ENCODE measurements at places on chromosomes 1 and 21.

- no peak for DNase-seq
These were observed 76.8 kb downstream of the KCNJ15 start for GRCh38 chr21:38333301-38334272.

DNA sequence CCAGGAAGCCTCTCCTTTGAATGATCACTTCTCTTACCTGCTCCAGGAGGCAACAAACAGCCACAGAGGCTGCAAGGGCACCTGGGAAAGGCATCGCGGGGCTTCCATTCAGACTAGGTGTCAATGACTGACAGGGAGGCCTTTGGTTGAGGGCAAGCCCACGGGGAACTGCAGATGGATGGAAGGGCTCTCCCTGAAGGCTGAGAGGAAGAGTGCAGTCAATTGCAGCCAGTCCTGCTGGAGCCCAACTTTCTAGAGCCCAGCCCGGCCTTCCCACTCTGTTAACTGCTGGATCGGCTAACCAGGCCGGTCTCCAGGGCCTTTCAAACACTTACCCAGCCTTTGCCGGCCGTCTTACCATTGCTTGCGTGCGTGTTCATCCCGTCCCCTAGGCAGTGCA, 89.3 kb downstream of the LACTBL1 start:
- peak; percentile 52 for DNase-seq

DNA sequence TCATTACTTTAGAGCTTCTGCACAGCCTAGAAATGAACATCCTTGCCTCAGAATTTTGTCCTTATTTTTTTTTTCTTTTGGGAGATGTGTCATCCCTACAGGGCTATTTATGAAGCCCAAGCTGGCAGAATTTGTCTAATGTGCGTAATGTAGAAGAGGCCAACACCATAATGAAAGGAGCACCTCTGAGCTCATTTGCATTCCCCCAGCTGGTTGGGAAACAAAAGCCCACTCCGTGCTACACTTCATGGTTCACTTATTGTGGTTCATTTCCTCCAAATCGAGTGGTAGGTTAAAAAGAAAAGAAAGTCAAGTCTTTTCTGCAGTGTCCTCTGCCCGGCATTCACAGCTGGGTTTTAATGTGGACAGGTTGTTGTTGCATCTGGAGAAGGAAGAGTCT, 73.5 kb downstream of the KAZN start:
- DNase-seq, result no peak

- no peak for DNase-seq
These were observed 250.1 kb downstream of the KAZN start for GRCh38 chr1:14848625-14849024.

DNA sequence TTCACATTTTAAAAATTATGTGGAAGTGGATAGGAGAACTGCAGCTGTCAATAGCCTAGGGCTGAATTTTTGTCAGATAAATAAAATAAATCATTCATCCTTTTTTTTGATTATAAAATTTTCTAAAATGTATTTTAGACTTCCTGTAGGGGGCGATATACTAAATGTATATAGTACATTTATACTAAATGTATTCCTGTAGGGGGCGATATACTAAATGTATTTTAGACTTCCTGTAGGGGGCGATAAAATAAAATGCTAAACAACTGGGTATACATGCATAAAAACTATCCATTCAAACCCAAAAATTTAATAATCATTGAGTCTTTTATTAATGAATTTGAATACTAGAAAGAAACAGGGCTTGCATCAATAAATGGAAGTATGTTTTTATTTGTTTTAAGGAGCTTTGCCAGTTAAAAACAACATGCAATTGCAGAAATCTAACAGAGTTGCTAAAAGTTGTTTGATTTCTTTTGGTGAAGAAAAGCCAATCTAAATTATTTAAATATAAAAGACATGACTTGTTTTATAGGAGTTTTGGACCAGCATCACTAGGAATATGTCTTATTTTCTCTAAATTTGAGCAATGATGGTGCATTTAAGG, 31.4 kb downstream of the CLCA1 start:
- DNase-seq, result no peak

- DNase-seq, result no peak
These were observed 11.1 kb downstream of the EEIG2 start for GRCh38 chr1:108570998-108571401.

DNA sequence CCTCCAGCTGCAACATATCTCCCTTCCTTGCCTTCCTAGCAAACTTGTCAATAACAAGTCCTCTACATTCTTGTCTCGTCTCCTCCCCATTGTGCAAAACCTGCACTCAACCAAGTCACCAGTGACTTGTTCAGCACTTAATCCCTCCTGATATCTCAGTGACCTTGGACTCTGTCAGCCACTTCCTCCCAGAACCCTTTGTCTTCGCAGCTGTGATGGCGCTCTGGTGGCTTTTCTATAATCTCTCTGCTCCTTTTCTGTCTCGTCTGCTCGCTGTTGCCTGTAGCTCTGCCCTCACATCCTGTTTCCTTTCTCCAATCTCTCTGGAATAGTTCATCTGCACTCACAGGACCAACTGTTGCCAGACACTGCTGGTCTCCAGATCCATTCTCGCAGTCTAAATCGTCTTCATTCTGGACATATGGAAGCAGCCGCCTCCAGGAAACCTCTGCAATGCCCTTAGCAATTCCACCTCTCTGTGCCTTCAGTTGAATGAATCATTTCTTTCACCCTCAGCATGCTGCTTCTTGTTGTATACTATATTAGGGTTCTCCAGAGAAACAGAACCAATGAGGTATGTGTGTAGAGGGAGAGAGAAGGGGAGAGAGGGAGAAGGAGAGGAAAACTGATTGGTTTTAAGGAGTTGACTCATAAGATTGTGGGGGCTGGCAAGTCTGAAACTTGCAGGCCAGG, 17.4 kb upstream of the IFNAR2 start:
- DNase-seq, result no peak

- no peak for DNase-seq
These were observed 14.8 kb downstream of the NENF start for GRCh38 chr1:212447478-212447877.

DNA sequence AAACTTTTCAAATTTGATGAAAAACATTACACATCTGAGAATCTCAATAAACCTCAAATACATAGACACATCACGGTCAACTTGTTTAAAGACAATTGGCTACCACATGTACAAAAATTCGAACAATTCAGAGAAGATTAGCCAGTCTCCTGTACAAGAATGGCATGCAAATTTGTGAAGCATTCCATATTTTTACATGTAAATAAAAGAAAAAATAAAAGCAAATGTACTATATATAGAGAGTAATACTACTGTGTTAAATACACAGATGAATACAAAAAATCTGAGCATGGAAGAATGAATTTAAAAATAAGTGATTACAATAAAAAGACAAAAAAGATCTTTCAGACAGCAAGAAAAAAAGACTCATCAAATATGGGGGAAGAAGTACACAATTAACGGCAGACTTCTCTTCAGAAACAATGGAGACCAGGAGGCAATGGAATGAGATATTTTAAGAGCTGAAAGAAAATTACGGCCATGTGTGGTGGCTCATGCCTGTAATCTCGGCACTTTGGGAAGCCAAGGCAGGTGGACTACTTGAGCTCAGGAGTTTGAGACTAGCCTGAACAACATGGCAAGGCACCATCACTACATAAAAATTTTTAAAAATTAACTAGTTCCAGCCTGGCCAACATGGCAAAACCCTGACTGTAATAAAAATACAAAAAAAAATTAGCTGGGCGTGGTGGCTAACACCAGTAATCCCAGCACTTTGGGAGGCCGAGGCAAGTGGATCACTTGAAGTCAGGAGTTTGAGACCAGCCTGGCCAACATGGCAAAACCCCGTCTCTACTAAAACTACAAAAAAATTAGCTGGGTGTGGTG, 23.2 kb downstream of the HAX1 start:
- no peak for DNase-seq

DNA sequence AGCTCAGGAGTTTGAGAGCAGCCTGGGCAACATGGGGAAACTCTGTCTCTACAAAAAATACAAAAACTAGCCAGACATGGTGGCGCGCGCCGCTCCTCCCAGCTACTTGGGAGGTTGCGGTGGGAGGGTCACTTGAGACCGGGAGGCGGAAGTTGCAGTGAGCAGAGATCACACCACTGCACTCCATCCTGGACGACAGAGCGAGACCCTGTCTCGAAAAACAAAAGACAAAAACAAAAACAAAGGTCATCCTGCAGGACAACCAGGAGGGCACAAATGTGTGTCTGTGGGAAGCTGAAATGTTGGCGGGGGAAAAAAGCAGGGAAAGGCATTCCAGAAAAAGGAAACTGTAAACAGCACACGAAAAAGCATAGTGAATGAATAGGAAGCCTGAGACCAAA, 104.1 kb upstream of the HNRNPU start:
- no peak for DNase-seq

DNA sequence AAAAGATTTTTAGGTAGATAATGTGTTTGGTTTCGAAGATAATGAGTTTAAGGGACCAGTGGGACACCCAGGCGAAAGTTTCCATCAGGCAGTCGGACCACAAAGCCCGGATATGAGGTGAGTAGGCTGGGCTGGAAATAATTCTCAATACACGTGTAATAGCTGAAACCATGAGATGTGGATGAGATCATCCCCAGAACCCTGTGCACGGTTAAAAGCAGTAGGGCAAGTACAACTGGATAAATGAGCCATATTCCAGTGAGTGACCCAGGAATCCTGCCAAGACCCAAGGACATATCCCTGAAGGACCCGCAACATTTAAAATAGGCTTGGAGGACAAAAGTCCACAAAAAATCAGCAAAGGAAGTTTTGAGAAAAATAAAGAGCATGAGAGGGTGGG, 21.5 kb upstream of the NHLH2 start:
- no peak for DNase-seq

DNA sequence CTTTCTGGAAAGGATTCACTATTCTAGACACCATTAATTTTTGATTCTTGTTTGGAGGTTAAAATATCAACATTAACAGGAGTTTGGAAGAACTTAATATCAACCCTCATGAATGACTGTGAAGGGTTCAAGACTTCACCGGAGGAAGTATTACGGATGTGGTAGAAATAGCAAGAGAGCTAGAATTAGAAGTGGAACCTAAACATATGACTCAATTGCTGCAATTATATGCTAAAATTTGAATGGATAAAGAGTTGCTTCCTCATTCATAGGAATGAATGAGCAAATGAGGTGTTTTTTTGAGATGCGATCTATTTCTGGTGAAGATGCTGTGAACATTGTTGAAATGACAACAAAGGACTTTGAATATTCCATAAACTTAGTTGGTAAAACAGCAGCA, 77.9 kb upstream of the TNFSF4 start:
- no peak for DNase-seq
